ENCODE measurements at places on chromosomes 16 and 17.
A peak's percentile ranks its signal among the peaks of the same experiment; 100 is the strongest.

DNA sequence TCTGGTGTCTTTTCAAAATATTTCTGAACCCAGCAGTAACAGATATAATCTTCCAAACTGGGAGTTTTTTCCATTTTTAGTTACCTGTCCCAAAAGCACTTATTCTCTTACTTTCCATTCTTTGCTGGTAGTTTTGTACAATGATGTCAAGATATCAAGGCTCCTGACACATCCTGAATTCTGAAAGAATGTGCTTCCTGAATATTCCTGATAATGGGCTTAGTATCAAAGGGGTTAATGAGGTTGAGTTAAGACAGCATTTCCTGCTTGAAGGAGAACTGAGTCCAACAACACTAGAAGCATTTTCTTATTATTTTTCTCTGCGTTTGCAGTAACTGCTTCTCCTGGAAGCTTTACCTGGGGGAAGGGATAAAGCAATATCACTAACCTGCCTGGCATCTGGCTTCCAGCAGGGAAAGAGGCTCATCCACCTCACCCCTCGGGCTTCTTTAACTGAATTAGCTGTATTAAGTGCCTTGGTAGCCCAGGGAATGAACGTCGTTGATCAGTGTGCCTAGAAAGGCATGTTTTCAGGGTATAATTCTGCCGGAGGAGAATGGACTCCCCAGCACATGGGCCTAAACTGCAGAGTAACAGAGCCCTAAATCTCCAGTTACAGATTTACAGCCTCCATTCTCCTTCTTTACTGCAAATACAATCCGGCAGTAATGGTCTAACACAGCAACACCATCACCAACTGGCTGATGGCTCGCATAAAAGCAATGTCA lies 134.4 kb downstream of the SNX11 start:
- no peak for DNase-seq

- no peak for DNase-seq
Measured at GRCh38 chr17:19017401-19017800, 12.8 kb upstream of the FAM83G start.

GRCh38 chr17:30130121-30130520 lies 13.5 kb downstream of the NSRP1 start:
- DNase-seq = no peak

- no peak for DNase-seq
Measured at GRCh38 chr17:58388302-58389190, 28.8 kb downstream of the RNF43 start.

- no peak for DNase-seq
Measured at GRCh38 chr16:53631236-53632025, 72.2 kb downstream of the RPGRIP1L start.

DNA sequence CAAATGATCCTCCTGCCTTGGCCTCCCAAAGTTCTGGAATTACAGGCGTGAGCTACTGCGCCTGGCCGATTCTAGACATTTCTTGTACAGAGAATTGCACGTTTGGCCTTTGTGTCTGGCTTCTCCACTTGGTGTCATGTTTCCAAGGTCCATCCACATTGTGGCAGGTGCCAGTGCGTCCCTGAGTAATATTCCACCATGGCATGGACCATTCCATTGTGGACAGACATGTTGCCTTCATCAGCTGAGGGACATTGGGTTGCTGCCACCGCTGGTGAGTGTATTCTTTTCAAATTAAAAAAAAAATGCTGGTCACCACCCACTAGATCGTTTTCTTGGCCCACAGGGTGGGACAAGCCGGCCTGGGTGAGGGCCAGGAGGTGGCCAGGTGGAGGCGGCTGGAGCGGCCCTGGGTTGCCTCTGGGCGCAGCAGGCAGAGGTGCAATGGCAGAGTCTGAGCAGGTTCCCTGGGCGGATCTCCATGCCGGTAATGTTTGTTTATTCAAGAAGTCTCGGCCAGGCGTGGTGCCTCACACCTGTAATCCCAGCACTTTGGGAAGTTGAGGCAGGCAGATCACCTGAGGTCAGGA lies 274.1 kb downstream of the SEC14L1 start:
- DNase-seq = no peak

DNA sequence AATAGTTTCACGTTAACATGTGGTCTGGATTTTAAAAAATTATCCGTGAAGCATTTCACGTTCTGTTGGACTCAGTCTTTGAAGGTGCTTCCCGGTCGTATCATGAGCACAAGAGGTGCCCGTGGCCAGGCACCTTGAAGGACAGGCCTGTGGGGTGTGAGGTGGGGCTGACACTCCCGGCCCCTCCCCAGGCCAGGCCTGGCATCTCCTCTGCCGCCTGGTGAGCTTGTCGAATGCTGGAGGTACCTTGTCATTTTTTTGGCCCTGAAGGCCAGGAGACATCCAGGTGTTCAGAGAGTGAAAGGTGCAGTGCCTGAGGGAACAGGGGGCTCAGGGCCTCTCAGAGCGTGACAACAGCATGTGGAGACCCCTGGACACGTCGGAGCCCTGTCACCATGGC lies 11.7 kb downstream of the ZNF469 start:
- no peak for DNase-seq

- DNase-seq = no peak
Measured at GRCh38 chr16:88360999-88361398, 21.8 kb upstream of the ZNF469 start.

DNA sequence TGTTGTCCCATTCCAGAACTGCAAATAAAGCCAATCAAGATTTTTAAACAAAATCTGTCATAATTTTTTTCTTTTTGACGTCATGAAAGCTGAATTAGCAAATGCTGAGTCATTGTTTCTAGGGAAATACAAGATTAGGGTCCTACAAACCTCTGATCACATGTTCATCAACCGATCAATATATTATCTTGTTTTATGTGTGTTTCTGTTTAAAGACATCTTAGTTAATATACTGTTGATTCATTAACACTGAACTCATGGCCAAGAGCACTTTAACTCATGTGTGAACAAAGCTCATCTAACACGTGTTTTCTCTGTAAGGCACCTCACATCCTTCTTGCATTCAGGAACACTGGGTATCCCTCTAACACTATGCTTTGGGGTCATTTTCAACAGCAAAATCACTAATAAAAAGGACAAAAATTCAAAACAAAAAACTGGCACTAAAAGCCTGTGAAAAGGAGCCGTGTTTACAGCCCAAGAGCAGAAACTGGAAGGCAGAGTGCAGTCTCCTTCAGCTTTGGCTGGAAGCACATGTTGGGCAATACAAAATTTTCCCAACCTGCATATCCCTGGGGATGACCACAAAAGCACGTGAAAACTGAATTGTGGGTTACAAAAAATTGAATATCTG lies 102.5 kb downstream of the PARN start:
- no peak for DNase-seq

DNA sequence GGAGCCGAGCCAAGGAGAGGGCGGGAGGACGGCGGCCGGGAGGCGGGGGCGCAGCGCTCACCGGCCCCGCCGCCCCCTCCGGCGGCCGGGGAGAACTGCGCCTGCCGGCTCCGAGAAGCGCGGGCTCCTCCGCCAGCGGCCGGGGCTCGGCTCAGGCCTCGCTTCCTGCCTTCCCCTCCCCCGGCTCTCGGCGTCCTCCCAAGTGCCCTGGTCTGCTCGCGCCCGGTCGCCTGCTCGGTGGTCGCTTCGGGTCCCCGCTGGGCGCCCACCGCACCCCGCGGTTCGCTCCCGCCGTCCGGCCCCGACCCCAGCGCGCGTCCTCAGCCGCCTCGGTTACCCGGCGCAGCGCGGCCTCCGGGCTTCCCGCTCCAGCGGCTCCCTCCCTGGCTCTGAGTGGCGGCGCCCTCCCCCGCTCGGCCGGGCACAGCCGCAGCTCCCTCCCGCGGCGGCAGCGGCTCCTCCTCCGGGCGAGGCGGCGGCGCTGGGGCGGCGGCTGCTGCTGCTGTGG lies 313 bp downstream of the UBTF start:
- DNase-seq = peak; percentile 54

- no peak for DNase-seq
Measured at GRCh38 chr17:5819921-5820685, 235.8 kb upstream of the NLRP1 start.

DNA sequence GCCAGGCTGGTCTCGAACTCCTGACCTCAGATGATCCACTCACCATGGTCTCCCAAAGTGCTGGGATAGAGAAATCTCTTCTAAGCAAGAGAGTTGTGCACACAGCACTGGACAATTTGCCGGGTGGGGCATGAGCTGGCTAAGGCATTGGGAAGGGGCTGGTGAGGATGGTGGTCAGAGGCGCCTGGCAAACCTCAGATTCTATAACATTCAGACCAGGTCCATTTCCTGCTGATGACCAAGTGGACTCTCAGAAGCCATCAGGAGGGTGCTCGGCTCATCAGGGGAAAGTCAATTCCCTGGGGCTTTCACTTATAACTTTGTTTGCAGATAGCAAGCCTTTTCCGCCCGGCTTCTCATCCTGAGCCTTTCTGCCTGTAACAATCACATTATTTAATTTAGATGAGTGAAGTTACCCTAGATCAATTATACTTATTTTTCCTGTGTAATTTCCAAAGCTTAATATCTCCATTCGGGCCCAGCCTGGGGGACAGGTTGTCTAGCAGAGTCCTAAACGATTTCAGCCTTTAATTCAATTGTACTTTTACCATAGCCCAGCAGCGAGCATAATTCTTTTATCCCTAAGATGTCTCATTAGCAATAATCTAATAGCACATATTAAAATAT lies 15.0 kb upstream of the SLC6A2 start:
- no peak for DNase-seq

GRCh38 chr17:81176666-81177065 lies 10.6 kb upstream of the AATK start:
- DNase-seq = no peak

DNA sequence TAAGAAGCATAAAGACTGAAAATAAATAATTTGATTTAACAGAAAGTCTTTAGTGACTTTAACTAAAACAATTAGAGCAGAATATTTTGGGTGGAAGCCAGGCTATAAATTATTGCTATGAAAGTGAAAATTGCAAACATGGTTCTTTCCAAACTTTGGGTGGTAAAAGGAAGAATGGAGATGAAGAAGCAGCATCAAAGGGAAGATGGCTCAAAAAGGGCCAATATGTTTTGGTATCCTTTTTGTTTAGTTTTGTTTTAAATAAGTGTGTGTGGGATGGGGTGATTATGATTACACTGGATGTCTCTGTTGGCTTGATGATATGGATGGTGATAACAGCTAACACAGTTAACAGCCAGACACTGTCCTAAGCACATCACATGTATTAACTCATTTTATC lies 153.7 kb downstream of the CYB561 start:
- DNase-seq = no peak

GRCh38 chr17:73283841-73284282 lies 22.2 kb upstream of the CPSF4L start:
- DNase-seq = no peak

GRCh38 chr16:10579965-10580882 lies at the start of gene EMP2:
Gene EMP2, minus strand, starts transcription at chr16:10580598. Its CDS starts 32,981 bp downstream, at chr16:10547617.
- DNase-seq = peak; percentile 46

GRCh38 chr16:87284183-87284582 lies 33.0 kb downstream of the C16orf95 start:
- no peak for DNase-seq

- no peak for DNase-seq
Measured at GRCh38 chr17:80761110-80761871, 216.7 kb downstream of the RPTOR start.

GRCh38 chr16:17138801-17139200 lies 332.0 kb downstream of the XYLT1 start:
- DNase-seq = no peak

- DNase-seq = no peak
Measured at GRCh38 chr17:6166492-6167179, 96.5 kb downstream of the WSCD1 start.

DNA sequence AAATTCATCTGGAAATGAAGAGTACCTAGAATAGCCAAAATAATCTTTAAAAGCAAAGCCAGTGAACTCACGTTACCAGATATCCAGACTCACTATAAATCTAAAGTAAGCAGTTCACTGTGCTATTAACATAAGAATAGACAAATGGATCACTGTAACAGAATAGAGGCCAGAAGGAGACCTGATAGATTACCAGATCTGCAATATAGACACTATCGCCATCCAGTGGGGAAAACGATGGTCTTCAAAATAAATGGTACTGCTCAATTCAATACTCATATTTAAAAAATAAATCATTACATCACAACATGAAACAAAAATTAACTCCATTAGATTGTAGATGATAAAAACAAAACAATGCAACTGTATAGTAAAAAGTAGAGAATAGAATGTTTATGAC lies 158.6 kb upstream of the CDH8 start:
- no peak for DNase-seq

DNA sequence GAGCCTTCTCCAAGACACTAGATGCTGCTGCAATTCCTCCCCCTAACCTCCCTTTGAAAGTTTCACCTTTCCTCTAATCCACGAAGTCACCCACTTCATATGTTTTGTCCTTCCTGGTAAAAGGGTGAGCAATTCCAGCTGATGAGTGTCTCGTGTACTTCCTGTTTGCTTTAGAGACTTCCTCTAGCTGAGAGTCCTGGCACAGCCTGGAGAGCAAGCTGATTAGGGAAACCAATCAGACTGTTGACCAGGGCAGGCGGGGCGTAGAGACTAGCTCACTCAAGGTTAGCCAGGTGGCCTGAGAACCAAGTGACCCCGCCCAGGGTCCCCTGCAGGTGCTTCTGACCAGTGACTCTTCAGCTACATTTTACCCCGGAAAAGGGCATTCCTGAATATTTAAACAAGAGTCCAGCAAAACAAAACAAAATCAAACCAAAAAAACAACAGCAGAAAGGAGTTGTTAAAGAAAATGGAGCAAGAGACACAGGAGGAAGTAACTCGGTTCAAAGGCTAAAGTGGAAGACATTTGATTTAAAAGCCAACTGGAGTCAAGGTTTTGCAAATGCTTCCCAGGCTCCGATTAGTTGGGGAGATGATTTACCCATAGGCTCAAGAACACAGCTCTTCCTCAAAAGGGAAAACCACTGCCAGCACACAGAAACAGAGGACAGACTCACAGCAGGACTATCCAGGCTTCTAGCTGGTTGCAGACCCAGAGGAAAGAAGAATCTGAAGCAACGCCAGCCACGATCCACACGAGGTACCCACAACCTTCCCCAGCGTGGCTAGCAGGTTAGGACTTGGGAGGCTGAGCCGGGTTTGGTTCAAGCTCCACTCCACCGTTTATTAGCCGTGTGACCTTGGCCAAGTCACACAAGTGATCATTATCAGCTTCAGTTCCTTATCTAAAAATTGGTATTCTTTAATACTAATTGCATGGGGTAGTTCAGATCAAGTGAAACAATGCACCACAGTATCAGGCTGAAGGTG lies 13.4 kb downstream of the HSPB9 start:
- DNase-seq = no peak

- no peak for DNase-seq
Measured at GRCh38 chr16:29877266-29877961, 14.4 kb upstream of the CDIPT start.

- peak; percentile 74 for DNase-seq
Measured at GRCh38 chr17:38667099-38667786, 7.5 kb downstream of the EPOP start.

DNA sequence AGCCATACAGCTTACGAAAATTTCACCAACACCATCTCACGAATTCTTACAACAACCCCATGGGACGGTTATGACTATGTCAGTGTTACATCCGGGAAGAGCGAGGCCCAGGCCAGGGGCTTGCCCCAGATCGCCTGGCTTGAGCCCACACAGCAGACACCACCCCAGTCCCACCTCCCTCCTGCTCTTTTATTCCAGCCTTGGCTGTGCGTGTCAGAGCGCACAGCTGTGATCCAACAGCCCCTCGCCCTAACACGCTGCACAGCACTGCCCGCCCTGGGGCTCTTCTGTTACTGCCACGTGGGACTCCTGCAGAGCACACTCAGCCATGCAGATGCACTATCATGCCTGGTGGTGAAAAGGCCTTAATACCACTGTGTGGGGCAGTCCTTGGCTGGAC lies 127.9 kb downstream of the ENGASE start:
- DNase-seq = no peak

Measured in head of caudate nucleus (tissue), 42 donors.